ENCODE measurements at places on chromosomes 16 and 17. TPM values are rescaled to one million over a fixed set of nuclear protein-coding genes. Genes with fewer than 3 reads are reported as not detected.

Gene EPX
- not detected for total RNA-seq

Gene CDH5
- 38.4 TPM for total RNA-seq

Gene MYLK3
- total RNA-seq: 0.69 TPM

Gene SYT17
- 6.3 TPM for total RNA-seq

Gene TP53TG3D
- 0.52 TPM for total RNA-seq

Gene JPH3
- 0.45 TPM for total RNA-seq

Gene SEPTIN1
- total RNA-seq: 2.5 TPM

Gene CDK5R1
- 1.2 TPM for total RNA-seq

Gene DHRS7C
- not detected for total RNA-seq

Gene QPRT
- 2.5 TPM for total RNA-seq

Gene ZP2
- not detected for total RNA-seq

Gene NEUROD2
- not detected for total RNA-seq

Gene TMEM94
- total RNA-seq: 71.4 TPM

Gene ELOB
- 199 TPM for total RNA-seq

Gene HS3ST3B1
- 4.0 TPM for total RNA-seq

Gene KCNJ12
- 1.9 TPM for total RNA-seq

Gene SECTM1
- total RNA-seq: 41.1 TPM

Gene MYH11
- 15,030 TPM for total RNA-seq

Gene HES7
- total RNA-seq: 1.4 TPM

Gene KRTAP3-1
- total RNA-seq: not detected

Gene VAT1L
- 6.3 TPM for total RNA-seq

Gene KRTAP4-8
- not detected for total RNA-seq

Gene SCGB1C2
- total RNA-seq: not detected

Gene SLC13A2
- not detected for total RNA-seq

Gene FBXO39
- 0.33 TPM for total RNA-seq

Gene CRK
- 82.3 TPM for total RNA-seq

Gene CDRT15
- not detected for total RNA-seq

Gene SRSF1
- total RNA-seq: 136 TPM

Gene CDK3
- total RNA-seq: 1.2 TPM

Gene PERCC1
- not detected for total RNA-seq

Gene HID1
- 13.5 TPM for total RNA-seq

Gene IRX3
- 1.5 TPM for total RNA-seq

Gene BCL6B
- total RNA-seq: 3.8 TPM

Gene CDC42EP4
- 87.5 TPM for total RNA-seq

Gene HAP1
- total RNA-seq: 0.19 TPM

Gene TEKT1
- total RNA-seq: not detected

Gene CSH2
- not detected for total RNA-seq

Gene ITGA3
- total RNA-seq: 38.9 TPM

Gene MON1B
- total RNA-seq: 33.0 TPM

All from esophagus muscularis mucosa (tissue), 4 donors.